ENCODE measurements at places on chromosomes 7 and 10.

GRCh38 chr7:35878351-35878750 is 77.5 kb downstream of the SEPTIN7 start:
- DNase-seq, result no peak

DNA sequence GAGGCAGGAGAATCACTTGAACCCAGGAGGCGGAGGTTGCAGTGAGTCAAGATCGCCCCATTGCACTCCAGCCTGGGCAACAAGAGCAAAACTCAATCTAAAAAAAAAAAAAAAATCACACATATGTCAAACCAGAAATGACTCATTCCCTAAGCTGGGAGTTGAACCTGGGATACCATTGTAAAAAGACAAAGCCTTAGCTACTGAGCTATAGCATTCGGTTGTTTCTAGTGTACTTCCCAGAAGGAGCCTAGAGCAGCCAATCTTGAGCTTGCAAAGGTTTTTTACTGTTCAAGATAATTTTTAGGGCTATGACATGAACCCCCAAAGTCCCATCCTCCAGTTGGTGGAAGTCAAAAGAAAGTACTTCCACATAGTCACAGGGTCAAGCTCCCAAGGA is 87.9 kb downstream of the ZNF467 start:
- no peak for DNase-seq

GRCh38 chr10:112587729-112588128 is 140.7 kb downstream of the VTI1A start:
- no peak for DNase-seq

DNA sequence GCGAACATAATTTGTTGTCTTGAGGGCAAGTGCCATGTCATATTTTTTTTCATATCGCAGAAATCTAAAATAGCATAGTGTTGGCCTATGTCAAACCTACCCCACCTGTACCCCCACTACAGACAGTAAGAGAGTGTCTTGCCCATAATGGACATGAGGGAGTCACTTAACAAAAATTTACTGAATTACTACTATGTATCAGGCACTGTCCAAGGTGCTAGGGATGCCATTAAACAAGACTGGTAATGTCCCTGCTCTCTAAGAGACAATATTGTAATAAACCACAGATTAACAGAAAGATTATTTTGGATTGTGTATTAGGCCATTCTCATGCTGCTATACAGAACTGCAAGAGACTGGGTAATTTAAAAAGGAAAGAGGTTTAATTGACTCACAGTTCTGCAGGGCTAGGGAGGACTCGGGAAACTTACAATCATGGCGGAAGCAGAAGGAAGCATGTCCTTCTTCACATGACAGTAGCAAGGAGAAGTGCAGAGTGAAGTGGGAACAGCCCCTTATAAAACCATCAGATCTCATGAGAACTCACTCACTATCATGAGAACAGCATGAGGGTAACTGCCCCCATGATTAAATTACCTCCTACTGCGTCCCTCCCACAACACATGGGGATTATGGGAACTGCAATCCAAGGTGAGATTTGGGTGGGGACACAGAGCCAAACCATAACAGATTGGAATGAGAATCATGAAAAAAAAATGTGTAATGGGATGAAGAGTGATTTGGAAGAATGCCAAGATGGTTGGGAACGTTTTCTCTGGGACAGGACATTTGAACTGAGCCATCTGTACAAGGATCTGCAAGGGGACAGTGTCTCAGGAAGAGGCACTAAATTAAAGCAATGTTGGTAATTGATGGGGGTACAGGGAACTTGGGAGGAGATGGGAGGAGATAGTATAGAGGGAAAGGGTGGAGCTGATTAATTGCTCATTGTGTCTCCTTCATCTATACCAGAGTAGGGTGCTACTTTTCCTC is 108.5 kb downstream of the FAM107B start:
- no peak for DNase-seq

DNA sequence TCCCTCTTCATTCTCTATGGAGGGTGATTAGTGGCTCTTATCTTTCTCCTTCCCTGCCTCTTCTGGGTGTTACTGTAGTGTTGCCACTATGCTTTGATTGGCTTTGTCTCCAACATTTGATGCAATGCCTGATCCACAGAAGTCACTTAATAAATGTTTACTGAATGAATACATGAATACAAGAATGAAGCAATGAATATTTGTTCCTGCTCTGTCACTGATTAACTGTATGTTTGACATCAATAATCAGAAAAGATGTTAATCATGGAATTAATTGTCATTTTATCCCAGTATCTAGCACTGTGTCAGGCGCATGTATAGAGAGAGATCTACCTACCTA is 4.3 kb downstream of the ANK3 start:
- no peak for DNase-seq

DNA sequence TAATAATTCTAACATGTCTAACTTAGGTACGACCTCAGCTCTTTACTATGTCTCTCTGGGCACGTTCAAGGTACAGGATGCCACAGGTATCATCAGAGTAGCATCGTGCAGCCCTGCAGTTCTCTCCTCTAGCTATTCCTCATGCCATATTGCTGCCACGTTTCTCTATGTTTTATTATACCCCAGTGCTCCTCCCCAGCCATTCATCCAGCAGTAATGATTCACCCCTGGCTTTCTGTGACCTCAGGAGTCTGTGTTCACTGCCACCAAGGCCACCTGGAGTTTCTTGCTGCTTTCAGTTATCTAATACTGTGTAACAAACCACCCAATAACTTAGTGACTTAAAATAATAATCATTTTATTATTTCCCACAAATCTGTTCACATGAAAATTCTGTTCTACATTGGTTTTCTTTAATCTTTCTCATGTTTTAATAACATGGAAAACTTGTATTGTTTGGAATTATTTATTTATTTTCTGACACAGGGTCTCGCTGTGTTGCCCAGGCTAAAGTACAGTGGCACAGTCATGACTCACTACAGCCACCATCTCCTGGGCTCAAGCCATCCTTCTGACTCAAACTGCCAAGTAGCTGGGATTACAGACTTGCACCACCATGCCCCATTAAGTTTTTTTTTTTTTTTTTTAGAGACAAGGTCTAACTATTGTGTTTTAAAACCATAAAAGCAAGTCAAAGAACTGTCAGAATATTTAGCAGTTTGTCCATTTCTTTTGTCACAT is 21.8 kb downstream of the REEP3 start:
- DNase-seq, result no peak

DNA sequence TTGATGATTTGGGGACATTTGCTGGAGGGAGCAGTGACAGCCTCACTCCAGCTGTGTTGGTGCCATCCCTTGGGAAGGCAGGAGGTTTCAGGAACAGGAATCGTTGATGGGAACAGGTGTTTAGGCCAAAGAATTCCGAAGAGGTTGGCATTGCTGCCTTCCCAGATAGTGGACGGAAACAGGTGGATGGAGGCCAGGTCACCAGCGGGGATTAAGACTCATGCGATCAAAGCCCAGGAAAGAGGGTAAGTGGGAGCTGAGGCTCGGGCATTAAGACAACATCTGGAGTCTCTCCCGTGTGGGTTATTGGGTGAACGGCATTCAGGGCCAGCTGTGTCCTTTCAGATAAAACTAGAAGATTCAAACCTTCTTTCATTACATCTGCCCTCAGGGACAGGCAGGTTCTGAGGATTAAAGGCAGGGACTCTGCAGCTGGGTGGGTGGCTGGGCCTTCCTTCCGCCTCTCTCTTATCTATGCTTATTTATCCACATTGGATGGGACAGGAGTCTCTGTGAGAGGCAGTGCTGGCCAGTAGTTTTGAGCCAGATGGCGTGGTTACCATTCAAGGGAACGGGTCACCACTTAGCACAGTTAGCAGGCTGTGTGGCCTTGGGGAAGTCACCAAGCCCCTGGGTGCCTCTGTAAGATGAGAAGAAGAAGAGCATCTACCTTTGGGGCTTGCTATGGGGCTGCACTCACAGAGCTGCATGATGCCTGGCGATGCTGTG is 67.6 kb downstream of the INSIG1 start:
- no peak for DNase-seq

- DNase-seq, result no peak
Measured at GRCh38 chr7:115831371-115831770, 199.2 kb downstream of the TFEC start.

- DNase-seq, result no peak
Measured at GRCh38 chr7:157150882-157151281, 12.2 kb downstream of the UBE3C start.

DNA sequence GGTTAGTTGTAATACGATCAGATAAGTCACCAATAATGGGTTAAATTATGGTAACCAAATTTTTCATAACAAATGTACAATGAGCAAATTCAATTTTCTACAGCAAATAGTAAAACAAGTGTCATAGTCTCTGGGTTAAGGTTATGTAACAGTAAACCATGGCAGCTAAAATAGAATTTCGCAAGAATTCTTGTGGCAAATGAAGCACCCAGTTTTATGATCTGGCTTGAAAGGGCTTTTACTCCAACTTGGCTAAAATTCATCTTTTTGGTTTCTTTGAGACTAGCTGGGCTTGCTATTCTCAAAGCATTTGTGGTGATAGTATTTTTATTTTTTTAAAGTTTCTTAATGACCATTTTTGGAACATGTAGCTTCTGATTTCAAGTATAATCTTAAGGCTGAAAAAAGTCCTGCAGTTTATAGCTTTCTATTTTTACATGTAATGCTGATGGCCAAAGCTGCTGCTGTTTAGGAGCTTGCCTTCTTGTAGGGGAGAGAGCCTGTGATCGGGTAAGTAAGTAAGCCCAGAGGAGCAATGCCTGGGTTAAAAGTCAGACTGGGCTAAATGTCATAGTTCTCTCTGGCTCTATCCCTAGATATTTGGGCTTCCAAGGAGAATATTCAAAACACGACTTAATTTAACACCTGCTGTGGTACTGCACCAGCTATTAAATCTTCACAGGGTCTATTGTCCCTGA is 55.5 kb upstream of the SYPL1 start:
- DNase-seq, result no peak

- no peak for DNase-seq
Measured at GRCh38 chr7:128113839-128114238, 82.6 kb upstream of the LRRC4 start.

- no peak for DNase-seq
Measured at GRCh38 chr7:144497282-144497681, 93.8 kb upstream of the NOBOX start.

DNA sequence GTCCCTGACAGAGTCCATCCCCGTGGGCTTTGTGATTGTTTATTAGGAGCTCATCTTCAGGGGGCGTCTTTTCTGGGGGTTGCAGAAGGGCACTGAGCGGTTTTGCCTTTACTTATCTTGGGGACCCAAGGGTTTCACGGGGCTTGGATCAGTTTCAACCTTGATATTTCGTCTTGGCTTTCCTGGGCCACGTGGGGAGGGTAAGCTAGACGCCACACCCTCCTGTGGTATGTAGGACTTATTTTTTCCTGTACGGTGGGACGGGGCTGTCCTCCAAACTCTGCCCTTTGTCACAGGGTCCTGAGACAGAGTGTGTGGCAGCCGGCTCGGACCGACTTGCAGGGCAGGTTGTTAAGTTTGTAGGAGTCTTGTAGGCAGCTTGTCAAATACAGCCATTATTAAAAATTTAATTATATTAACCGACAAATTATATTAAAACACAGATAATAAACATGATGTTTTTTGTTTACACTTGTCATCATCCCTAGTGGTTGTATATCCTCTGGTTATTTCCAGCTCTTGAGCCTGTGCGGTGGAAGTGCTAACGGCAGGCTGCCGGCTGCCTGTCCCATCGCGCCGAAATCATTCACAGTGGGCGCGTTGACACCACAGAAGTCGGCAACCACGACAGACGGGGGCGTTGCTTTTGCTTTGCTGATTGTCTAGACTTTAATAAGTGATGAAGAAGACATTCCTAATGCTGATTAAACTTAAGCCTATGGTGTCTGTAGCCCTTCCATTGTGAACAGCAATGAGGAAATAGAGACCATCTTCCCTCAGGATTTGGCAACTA is 193.2 kb downstream of the DNAJB6 start:
- no peak for DNase-seq

- DNase-seq, result no peak
Measured at GRCh38 chr10:68897336-68897741, 3.8 kb upstream of the DDX50 start.

DNA sequence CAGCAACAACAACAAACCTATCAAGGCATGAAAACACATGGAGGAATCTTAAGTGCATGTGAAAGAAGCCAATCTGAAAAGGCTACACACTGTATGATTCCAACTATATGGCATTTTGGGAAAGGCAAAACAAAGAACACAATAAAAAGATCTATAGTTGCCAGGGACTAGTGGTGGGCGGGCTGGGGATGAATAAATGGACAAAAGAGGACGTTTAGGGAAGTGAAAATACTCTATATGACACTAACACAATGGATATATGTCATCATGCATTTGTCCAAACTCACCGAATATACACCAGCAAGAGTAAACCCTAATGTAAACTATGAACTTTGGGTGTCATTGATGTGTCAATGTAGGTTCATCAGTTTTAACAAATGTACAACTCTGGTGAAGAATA is 89.1 kb downstream of the SEMA3E start:
- DNase-seq, result no peak
